Activated T-helper 9 cell treated with anti-CD3 and anti-CD28 coated beads, Interleukin-2, amount 50 U/mL, for 16 hours (primary cell): ENCODE measurements at places on chromosomes 5 and 9.

DNA sequence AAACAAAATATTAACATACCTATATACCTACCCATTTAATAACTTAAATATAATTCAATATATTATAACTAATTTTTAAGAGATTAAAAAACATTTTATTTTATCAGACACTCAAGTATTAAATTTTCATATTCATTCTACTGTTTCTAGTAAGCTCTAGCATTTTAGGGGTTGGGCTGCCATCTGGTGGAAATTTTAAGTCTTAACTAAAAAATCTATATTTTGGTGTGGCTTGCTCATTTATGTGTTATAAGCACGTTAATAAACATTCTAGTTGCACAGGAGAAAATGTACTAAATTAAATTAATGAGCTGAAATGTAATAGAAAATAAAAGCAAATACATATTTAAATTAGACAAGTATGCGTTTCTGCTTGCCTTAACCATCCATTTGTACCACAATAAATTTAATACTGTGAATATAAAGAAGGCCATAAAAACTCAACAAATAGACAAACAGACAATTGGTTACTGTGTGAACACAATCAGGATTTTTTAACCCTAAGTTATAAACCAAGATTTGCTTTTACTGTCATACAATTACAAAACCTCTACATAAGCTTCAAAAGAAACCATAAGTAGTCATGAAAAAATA is 1728.3 kb upstream of the CDH9 start:
- DNase-seq = no peak

- no peak for DNase-seq
Observed at GRCh38 chr5:151740958-151741373, 17.5 kb downstream of the ATOX1 start.

- no peak for DNase-seq
Observed at GRCh38 chr5:18305288-18305924, 671.1 kb downstream of the TAF11L14 start.

GRCh38 chr5:138418444-138418843 is 20.4 kb upstream of the REEP2 start:
- no peak for DNase-seq

DNA sequence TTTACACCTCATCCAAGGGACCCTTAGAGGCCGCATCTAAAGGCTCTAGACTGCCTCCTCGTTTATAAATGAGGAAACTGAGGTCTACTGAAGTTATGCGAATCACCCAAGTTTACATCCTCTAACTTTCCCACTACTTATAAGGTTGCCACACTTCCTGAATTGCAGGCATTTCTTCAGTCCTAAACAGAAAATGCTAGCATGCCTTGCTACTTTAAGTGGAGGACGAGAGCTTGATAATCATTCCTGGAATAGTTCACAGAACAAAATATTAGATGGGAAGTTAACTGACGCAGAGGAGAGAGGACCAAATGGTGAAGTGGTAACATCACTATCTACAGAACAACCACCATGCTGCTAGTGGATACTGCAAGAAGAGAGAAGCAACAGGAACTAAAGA is 85.8 kb downstream of the GNAQ start:
- DNase-seq = no peak

DNA sequence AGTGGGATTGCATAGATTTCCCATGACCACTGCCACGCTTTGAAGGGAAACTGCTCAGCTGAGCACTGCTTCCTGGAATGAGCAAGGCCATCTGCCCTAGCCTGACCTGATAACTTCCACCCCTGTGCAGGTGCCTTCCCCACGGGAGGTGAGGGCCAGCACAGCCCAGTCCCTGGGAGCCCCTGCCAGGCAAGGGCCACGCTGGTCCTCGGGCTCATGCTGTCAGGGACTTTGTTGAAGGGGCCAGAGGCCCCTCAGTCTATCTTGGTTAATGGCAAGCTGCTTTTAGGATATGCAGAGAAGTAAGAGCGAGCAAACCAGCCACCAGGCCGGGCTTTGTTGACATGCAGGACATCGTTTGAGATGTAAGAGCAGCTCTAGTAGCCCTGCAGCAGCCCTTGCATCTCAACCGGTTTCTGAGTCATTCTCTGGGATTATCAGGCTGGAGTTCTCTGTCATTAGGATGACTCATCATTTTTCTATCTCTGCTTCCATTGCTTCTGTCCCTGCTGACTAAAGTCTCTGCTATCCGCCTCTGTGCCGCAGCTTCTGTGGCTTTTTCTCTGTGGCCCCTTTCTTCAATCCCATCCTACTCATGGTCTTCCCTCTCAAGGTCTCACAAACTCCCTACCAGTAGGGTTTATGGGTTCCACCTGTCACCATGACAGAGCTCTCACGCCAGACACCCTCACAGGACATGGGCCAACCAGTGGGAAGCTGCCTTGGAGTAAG is 30.6 kb upstream of the IQGAP2 start:
- DNase-seq = no peak

GRCh38 chr9:112863746-112864145 is 26.9 kb downstream of the SLC46A2 start:
- DNase-seq = no peak

GRCh38 chr9:130039528-130040147 is 3.4 kb downstream of the FNBP1 start:
- DNase-seq = no peak

DNA sequence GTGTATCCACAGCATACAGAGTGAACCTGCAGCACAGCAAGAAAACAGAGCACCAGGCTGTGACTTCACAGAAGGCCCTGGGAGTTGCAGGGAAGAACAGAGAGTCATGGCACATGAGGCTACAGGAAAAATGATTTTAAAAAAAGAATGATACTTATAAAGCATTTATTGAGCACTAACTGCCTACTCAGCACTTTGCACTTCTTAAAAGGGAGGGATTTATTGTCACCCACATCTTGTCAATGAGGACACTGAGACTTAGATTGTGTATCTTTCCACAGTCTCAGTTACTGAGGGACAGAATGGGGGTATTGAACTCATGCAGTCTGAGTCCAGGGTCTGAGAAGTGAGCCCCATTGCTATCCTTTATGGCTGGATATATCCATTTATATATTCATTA is 244.6 kb upstream of the TRIM32 start:
- no peak for DNase-seq

DNA sequence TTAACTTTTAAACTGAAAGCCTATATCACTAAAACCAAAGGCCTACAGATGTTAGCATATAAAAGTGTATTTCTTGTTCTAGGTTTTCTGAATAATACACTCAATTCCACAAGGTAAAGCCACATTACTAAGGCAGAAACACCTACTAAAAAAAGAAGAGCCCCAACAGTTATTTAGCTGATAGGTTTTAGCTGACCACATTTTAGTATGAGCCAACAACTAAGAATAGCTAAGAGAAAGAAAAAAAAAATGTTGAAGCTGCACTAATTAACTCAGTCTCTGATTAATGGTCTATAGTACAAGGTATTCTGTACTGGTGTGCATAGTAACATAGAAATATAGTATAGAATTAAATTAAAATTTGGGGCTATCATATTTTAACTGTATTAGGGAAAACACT is 23.5 kb downstream of the ZFR start:
- DNase-seq = no peak

DNA sequence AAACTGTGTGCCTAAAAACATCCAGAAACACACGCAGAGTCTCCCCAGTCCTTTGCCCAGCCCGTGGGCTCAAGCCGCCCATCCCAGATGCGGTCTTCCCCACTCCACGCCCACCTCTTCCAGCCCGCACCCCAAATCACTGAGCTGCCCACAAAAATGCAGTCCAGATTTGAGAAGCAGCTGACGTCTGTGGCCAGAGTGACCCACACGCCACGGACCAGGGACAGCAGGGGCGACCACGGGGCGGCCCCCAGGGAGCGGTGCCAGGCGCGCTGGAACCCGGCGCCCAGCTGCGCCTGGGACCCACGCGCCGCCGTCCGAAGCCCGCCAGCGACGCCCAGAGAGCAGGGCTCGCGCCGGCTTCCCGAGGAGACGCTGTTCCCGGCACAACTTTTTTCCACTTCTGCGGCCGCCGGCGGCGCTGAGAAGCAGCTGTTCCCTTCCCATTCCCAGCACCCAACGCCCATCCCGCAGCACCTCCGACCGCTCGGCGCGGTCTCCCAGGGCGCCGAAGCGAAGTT is 674 bp downstream of the LHFPL2 start:
- DNase-seq = no peak

DNA sequence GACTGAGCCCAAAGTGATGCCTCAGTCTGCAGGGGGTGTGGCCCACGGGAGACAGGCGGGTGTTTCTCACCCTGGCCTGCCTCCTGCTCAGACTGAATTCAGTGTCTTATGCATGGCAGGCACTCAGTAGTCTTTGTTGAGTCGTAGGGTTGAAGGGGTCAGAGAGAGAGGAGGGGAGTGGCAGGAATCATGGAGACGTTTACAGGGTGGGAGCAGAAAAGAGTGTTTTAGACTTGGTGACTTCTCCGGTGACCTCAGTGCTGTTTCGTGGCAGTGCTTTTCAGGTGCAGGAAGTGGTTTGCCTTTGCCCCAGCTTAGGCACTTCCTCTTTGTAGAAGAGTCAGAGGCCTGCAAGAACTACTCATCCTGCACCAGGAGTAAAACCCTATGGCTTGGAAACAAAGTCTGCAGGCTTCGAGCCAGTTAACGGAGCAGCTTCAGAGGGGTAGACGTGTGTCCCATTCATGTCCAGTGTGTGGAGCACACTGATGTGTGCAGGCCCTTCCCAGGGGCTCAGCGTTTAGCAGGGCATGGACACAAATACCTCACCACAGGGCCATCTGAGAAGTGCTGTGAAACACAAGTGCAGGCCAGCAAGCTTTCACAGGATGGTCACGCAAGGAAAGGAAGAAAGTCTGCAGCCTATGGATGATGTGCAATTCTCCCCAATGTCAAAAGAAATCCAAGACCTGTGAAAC is 24.5 kb upstream of the SEMA4D start:
- peak; percentile 51 for DNase-seq

GRCh38 chr9:106622164-106622487 is 240.8 kb upstream of the ZNF462 start:
- DNase-seq = no peak
